NCI-H460 (cell line): ENCODE measurements at places on chromosomes 16 and 17.

GRCh38 chr16:89565506-89566372, 5.3 kb downstream of the RPL13 start:
- no peak for DNase-seq

- no peak for DNase-seq
Observed at GRCh38 chr16:88449267-88449561, 3.9 kb upstream of the ZFPM1 start.

- no peak for DNase-seq
Observed at GRCh38 chr17:39107973-39108372, 43.5 kb downstream of the PLXDC1 start.

GRCh38 chr17:73706858-73707257, 62.6 kb upstream of the SDK2 start:
- no peak for DNase-seq

DNA sequence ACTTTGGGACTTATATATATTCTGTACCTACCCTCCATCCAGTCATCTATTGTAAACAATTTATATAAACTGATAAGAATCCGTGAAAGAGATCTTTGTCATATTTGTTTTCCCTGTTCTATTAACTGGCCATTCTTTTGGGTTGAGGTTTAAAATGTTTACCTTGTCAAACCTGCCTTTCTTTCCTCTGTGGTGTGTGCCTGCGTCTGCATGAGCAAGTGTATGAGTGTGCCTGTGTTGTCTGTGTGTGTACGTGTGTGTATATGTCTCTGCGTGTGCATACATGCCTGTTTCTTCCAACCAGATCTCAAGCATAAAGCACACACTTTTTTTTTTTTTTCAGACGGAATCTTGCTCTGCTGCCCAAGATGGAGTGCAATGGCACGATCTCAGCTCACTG, 201.5 kb downstream of the C16orf95 start:
- DNase-seq: no peak

DNA sequence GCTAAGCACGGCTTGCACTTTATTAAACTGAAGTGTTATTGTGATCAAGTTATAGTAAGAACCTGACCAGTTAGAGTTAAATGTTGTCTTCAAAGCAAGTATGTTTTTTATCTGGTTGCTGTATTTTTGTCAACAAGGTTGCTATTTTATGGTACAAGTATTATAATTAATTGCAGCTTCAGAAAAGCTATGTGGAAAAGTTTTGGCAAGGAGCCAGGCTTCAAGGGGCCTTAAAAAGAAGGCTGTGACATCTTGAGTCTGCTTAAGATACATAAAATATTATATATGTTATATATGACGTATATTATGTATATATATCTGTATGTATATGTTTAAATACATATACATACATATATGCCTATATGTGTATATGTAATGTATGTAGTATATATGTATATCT, 1461.2 kb upstream of the CDH8 start:
- DNase-seq: no peak

DNA sequence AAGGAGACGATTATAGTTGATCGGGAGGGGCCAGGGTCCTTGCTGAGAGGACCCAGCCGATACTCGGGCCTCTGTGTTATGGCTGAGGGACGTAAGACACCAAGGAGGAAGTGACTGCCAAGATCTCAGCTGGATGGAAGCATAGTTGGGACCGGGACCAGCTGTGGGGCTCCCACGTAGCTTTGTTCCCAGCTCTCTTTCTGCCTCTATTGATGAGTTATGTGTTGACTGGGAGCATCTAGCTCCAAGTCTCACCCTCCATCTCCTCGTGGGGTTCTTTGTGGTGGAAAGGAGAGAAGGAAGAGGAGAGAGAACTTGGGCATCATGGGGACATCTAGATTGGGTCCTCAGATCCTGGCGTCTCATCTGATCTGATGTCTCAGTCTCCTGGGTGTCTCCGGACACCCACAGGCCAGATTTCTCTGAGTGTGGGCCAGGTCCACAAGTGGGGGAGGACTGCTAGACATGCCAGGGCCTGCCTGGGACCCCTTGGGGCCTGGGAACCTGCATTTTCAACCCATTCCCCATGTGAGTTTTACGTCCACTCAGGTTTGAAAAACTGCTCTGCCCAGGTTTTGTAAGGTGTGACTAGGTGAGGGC, 1.0 kb downstream of the MGRN1 start:
- no peak for DNase-seq

GRCh38 chr17:45184144-45184543, 22.5 kb downstream of the HEXIM2 start:
- no peak for DNase-seq

DNA sequence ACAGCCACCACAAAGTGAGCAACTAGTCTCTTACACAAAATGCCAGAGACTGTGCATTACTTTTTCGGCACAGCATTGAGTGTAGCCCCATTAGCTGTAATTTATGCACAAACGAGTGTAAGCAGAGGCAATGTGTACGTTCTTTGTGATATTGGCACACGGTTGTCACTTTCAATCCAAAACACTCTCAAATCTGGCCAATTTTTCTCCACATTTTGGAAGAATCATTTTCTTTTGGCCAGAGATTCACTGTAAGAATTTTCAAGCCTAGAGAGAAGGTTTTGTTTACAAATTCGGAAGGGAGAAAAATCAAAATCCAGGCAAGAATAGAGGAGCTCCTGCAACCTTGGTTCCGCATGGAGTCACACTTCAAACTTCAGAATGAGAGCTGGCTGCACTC, 15.4 kb upstream of the KIF2B start:
- DNase-seq: no peak

GRCh38 chr17:44914698-44915271, 515 bp downstream of the GFAP start:
- no peak for DNase-seq

GRCh38 chr17:19724501-19725420, 8.4 kb upstream of the SLC47A2 start:
- DNase-seq: no peak

GRCh38 chr16:3880623-3881498, at the start of gene CREBBP:
Gene CREBBP, minus strand, starts transcription at chr16:3880713. Its CDS starts 797 bp downstream, at chr16:3879916.
- DNase-seq: peak; percentile 82

- DNase-seq: peak; percentile 55
Observed at GRCh38 chr16:1960665-1961630, 1.6 kb downstream of the NDUFB10 start.

DNA sequence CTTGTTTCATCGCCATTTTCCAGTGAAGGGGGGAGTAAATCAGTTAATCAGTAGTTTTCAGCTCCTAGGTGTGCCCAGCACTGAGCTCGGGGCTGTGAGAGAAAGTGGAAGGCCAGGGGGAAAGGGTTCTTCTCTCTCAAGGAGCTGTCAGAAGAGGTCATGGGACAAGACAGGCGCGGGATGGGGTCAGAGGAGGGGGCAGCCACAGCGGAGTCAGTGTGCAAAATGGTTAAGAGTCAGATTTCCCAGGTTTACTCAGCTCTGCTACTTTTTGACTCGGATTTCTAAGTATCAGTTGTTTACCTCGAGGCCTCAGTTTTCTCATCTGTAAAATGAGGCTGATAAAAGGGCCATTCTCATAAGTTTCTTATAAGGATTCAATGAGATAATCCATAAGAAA, 4.3 kb upstream of the XYLT1 start:
- DNase-seq: no peak

DNA sequence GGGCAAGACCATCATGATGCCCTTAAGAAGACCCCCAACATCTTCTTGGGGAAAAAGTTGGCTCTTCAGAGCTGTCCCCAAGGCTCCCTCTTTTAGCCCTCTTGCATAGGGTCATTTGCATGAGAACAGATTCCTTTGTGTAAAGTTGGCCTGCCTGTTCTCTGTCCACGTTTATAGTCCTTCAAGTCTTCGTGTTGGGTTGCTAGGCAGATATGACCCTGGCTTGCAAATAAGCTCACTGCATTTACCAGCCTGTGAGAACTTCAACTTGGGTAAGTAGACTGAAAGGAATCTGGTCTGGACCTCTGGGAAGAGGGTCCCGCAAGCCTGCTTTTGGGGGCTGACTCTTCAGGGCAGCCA, 2.9 kb downstream of the ARSG start:
- DNase-seq: no peak

GRCh38 chr16:72210555-72210954, 38.6 kb upstream of the PMFBP1 start:
- no peak for DNase-seq

DNA sequence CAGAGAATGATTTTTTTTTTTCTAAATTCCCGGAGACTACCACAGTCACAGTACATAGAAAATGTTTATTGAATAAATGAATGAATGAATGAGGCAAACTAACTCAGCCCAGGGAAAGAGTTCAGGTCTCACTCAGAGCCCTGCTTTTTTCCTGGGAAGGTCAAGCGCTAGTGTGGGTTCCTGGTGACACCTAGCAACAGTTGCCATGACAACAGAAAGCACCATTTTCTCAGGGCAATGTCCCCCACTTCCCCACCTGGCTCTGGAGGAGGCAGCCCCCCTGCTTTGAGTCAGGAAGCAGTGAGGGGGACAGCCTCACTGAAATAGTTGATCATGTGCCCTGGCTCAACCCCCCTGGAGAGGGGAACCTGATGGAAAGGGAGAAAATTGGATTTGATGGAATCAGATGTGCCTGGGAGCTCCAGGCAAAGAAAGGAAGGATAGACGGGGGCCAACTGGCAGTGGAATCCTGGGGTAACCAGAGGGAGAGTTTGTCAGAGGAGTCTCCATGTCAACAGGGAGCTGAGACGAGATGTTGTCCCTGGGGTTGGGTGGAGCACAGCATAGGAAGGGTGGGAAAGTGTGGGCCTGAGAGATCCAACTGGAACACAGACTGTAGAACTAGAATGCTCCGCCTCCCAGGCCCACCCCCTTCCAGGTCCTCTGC, 242.2 kb upstream of the CCL2 start:
- no peak for DNase-seq

GRCh38 chr16:73845238-73846006, 451.2 kb upstream of the PSMD7 start:
- DNase-seq: no peak

GRCh38 chr16:49491771-49492761, 118.5 kb downstream of the C16orf78 start:
- DNase-seq: peak; percentile 8

- DNase-seq: no peak
Observed at GRCh38 chr17:83036666-83037065, 42.7 kb upstream of the METRNL start.

GRCh38 chr17:34276826-34277225, 6.8 kb downstream of the CCL7 start:
- DNase-seq: no peak

DNA sequence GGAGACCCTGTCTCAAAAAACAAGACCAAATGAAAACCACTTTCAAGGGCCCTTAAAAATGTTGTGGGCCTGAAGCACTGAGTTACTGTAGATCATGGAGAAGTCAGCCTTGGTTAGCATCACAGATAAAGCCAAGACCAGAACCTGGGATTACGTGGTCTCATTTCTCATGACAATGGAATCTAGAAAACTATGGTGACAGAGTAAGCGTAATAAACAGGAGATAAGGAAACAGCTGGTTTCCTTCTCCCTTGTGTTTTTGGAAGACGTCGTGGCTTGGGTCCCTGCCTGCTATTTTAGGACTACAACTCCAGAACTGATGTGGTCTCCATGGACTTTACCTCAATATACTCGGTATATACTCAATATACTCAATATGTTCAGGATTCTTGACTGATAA, 180.7 kb upstream of the ZFHX3 start:
- DNase-seq: no peak

DNA sequence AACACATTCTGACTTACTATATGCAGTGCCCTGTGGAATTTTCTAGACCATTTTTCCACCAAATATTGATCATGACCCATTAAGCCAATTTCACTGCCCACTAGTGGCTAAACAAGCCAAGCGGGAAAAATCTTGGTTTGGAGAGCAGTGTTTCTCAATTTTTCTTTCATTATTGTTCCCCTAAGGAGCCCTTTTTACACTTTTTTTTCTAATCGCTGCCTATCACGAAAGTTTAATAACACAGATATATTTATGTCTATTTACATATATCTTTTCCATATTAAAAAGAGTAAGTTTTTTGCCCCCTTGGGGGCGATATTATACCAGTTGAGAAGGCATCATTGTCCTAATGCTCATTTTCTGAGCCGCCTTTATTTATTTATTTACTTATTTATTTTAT, 10.8 kb upstream of the TLCD3B start:
- DNase-seq: no peak

- DNase-seq: no peak
Observed at GRCh38 chr17:50123649-50124349, 6.2 kb downstream of the SAMD14 start.

GRCh38 chr16:2160915-2161551, 5.5 kb downstream of the TRAF7 start:
- DNase-seq: no peak

DNA sequence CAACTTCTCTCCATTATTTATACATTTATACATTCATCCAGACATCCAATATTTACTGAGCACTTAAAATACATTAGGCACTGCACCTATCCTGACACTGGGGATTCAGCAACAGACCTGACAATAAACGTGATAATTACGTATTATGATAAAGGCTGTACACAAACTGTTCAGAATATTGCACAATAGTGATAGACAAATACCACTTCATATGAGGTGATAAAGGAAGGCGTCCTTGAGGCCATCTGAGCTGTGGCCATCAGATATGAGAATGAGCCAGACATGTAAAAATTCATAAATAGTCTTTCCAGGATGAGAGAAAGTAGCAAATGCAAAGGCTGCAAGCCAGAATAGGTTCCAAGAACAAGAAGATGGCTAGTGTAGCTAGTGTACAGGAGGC, 8.6 kb downstream of the USP32 start:
- DNase-seq: no peak

DNA sequence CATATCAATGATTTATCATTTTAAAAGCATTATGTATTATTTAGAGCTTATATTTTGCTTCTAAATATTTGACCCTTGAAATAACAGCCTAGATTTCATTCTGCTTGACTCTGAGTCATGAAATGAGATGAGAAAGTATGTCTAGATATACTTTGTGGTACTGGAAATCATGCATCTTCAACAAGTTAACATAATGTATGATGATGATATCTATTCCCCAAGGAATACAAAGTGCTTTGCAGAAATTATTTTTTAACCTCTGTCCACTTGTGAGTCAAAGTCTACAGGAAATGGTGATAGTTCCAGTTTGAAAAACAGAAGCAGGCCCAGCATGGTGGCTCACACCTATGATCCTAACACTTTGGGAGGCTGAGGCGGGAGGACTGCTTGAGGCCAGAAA, 36.1 kb downstream of the GOSR1 start:
- DNase-seq: no peak

DNA sequence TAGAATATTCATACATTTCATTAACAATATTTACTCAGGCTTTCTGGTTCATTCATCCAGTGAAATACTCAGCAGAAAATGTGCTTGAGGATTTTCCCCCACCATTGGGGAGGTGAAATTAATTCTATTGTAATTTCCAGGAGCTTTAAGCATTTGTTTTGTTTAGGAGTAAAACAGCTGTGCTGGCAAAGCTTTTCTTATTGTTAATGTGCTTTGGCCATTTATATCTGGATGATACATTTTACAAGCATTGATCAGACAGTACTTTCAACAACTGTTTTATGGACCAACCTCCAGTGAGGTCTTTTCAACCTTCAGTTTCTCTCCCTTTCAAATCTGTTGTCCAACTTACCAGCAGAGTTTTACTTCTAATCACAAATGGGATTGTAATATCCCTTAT, 672.4 kb downstream of the CDH11 start:
- DNase-seq: no peak
